ENCODE measurements at places on chromosomes 12 and 14.

DNA sequence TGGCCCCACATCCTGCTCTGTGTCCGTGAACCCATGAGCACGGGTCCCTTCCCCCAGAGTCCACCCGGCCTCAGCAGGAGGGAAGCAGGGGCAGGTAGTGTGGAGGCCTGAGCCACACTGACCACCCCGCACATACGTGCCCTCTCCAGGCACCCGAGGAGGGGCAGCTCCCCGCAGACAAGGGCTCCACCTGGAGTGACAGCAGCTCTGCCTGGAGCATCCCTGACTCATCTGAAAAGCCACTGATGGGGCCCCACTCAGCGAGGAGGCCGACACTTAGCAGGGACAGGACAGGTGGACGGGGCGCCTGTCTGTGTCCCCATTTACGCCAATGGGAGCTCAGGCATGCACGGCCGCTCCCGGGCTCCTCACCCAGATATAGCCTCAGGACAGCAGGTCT lies 237.6 kb upstream of the SFSWAP start:
- DNase-seq: no peak

GRCh38 chr12:14960548-14961465 lies 594 bp downstream of the ARHGDIB start:
- DNase-seq: peak; percentile 35

- no peak for DNase-seq
These were observed 57.5 kb downstream of the ARHGAP5 start for GRCh38 chr14:32134448-32135097.

- DNase-seq: no peak
These were observed 50.4 kb upstream of the RPH3A start for GRCh38 chr12:112741106-112741505.

DNA sequence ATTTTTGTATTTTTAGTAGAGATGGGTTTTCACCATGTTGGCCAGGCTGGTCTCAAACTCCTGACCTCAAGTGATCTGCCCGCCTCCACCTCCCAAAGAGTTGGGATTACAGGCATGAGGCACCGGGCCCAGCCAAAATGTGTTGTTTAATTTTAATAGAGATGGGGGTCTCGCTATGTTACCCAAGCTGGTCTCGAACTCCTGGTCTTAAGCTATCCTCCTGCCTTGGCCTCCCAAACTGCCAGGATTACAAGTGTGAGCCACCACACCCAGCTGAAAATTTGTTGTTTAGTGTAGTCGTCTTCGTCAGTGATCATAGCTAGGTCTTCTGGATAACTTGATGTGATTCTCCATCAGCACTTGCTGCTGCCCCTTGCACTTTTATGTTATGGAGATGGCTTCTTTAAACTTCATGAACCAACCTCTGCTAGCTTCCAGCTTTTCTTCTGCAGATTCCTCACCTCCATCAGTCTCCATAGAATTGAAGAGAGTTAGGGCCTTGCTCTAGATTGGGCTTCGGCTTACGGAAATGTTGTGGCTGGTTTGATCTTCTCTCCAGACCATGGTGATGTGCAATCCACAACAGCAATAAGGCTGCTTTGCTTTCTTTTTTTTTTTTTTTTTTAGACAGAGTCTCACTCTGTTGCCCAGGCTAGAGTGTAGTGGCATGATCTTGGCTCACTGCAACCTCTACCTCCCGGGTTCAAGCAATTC lies 13.0 kb downstream of the ISCU start:
- no peak for DNase-seq

DNA sequence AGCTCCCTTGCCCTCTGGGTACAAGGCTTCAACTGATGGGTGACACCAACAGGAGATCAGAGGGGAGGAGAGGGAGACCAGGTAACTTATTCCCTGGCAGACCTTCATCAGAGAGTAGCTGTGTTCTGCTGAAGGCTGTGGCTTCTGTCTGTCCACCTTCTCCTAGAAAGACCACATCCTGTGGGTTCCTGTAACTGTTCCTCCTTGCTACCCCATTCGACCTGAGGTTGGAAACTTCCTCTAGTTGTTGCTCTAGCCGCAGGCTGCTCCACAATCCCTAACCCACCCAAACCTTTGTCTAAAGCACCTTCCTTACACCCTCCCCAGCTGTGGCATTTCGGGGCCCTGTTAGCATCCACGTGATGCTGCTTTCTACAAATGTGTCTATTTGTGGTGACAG lies 454.2 kb downstream of the DPF3 start:
- no peak for DNase-seq

- DNase-seq: no peak
These were observed 61.4 kb upstream of the SCN8A start for GRCh38 chr12:51529651-51529970.

DNA sequence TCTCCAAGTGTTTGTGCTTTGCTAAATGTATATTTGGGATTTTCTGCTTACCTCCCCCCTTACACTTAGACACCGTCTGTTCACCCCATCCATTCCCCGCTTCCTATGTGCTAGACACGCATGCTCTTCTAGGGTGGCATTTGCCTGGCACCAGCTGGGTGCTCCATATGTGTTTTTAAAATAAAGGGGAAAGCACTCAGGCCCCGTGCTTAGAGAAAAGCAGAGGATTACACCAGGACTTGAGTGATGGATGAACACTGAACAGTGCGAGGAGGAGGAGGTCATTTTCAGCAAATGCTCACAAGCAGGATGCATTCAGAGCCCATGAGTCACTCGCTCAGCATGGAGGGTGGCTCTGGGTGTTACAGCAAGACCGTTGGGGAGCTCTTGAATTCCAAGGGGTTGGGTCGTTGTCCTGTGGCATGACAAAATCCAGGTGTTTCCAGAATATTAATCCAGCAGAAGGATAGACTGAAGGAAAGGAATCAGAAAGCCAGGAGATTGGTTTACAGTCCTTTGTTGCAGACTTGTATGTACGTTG lies 2.9 kb upstream of the BDKRB1 start:
- no peak for DNase-seq

DNA sequence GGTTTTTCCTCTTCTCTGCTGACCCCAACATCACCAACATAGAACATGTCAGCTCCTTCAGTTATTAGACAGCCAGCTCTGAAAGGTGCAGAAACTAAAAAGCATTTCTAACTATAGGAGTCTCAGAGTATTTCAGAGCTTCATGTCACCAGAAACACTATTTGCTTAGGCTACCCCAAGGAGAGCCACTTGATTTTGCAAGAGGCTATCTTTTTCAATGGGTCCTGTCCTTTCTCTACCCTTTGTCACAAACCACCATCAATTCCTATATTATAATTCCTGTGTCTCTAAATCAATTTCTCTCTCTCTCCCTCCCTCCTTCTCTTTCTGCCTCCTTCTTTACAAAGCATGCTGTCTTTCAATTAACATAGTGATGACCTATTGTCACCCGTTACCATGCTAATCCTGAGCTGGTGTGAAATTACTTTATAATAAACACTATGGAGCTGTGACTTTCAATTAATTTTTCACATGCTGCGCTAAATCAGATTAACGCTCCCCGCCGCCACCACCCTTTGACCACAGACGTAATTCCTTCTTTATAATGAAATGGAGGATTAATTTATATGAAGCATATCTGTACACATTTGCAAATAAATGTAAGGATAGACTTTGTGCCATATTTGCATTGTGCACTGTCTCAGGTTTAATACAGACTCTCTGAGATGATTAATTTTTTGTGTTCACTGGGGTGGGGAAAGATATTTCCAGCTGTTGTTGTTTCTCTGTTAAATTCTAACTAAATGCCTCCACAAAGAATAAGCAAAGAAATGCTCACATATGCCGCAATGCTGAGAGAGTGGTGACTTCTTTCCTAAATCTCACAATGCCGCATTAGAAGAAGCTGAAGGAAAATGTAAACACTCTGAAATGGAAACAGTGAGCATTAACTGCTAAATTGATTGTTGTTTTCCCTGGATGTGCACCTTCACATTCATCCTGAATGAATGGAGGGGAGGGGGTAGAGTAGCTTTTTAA lies 418.6 kb downstream of the PDZRN4 start:
- DNase-seq: no peak

GRCh38 chr12:23525450-23526072 lies 423.9 kb downstream of the SOX5 start:
- no peak for DNase-seq

DNA sequence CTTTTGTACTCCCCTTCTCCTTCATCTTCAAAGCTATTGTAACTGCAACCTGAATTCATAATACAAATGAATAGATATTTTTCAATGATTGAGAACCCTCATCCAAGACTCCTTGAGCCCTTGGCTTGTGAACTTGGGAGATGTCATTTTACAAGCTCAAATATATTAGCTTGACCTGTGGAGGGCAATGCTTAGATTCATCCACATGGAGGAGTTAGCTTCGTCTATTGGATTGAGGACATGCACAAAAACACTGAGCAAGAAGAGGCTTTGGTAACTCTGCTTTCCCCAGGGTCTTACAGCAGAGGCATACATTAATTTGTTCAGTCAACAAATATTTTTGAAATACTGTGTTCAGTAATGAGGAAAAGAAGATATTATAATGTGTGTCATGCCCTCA lies 101.1 kb downstream of the OTOGL start:
- no peak for DNase-seq

DNA sequence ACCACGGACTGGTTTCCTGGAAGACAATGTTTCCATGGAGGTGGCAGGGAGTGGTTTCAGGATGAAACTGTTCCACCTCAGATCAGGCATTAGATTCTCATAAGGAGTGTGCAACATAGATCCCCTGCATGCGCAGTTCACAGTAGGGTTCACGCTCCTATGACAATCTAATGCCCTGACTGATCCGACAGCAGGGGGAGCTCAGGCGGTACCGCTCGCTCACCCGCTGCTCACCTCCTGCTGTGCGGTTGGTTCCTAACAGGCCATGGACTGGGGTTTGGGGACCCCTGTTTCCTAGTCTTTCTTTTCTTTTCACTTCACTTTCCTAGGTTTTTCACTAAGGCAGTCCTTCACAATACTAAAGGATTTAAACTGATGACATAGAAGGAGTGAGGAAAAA lies 39.6 kb downstream of the GUCY2C start:
- DNase-seq: no peak

DNA sequence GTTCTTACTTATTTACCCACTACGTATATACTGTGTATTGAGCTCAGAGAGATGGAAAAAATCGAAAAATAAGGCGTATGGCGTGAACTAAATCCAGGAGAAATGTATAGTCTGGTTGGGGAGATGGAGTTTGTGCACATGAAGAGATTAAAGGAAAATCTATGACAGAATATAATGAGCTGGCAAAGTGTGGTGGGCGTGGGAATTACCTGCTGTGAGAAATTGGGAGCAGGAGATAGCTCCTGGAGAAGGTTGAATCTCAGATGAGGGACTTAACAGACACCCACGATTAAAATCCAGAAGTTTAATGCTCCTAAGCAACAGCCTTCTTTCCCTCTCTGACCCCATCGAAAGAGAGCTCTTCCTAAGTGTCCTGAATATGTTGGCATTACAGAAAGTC lies 224.2 kb upstream of the FKBP4 start:
- DNase-seq: no peak

- DNase-seq: no peak
These were observed 16.4 kb downstream of the HNF1A start for GRCh38 chr12:120994589-120995337.

- no peak for DNase-seq
These were observed 209.3 kb upstream of the RGS6 start for GRCh38 chr14:71722885-71723284.

GRCh38 chr12:40980427-40980961 lies 207.6 kb upstream of the PDZRN4 start:
- no peak for DNase-seq

GRCh38 chr12:47407463-47408129 lies 298.2 kb downstream of the RPAP3 start:
- no peak for DNase-seq

DNA sequence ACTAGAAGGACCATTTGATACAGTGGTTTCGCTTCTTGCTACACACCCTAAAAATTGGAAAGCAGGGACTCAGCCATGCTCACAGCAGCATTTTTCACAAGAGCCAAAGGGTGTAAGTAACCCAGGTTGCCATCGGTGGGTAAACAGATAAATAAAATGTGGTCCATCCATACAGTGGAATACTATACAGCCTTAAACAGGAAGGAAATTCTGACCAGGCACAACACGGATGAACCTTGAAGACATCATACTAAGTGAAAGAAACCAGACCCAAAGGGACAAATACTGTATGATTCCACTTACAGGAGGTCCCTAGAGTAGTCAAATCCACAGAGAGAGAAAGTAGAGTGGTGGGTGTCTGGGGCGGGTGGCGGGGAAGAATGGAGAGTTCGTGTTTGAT lies 220.9 kb downstream of the PHETA1 start:
- no peak for DNase-seq

Measured in activated T-helper 1 cell treated with Interleukin-2 at 50 U/mL for 16 hours (primary cell).